ENCODE measurements at places on chromosomes 12 and 14.

DNA sequence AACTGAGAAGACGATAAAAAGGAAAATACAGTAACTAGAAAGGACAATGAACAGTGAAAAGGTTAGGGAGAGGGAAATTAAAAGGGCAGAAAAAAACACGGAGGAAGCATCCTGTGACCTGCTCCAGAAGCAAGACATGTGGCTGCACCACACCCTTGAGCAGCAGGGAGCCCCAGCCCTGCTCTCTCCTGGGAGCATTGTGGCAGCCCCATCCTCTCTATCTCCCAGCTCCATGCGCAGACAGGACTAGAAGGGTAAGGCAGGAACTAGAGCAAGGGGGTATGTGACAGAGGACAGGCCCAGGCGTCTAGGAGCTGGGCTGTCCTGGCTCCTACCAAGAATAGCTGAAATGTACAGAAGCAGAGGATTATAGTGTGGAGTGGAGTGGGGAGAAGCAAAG lies 38.6 kb upstream of the SMUG1 start:
- DNase-seq, result no peak

- no peak for DNase-seq
Observed at GRCh38 chr12:96136161-96136560, 58.0 kb upstream of the ELK3 start.

- DNase-seq, result no peak
Observed at GRCh38 chr14:61836184-61836583, 74.0 kb downstream of the SNAPC1 start.

DNA sequence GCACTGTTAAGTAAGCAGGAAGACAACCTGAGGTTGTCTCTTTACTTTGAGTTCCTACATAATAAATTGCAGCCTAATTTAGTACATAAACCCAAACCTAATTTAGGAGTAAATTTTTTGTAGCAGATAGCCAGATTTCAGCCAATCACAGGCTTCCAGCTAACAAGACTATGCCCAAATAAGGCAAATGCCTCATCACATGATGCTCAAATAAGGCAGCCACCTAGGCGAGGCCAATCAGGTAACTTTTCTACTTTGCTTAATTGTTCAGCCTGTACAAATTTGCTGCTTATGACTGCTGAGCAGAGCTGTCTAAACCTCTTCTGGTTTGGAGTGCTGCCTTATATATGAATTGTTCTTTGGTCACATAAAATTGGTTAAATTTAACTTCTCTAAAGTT lies 1118.7 kb upstream of the TMEM132C start:
- DNase-seq, result no peak

DNA sequence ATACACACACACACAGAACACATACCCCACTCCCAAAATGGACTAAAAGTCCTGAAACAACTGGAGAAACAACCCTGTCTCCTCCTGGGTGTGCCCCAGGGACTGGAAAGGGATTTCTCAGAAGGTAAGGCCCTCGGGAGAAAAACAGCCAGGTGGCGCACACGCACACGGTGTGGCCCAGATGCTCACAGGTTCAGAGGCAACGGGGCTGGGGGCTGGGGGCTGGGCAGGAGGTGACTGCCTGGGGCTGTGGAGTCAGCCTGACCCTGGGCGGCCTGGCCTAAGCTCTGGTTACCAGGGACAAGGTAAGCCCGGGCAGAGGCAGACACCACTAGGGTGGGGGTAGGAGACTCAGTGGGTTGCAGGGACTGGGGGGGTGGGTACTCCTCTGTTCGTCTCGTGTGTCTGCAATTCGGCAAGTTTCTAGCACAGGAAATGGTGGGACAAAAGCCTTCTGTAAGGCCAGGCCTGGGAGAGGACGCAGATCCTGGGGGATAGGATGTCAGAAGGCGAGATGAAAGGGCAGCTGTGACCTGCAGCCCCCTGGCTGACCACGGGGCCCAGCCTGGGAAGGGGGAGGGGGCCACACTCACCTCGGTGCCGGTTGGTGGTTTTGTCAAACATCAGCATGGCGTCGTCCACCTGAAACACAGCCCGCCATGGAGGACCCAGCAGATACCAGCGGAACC lies 10.4 kb downstream of the MSI1 start:
- no peak for DNase-seq

GRCh38 chr14:20427231-20428009 lies 8.5 kb downstream of the KLHL33 start:
- DNase-seq, result no peak

- DNase-seq, result peak; percentile 37
Observed at GRCh38 chr12:54603173-54603814, 14.8 kb upstream of the PPP1R1A start.

DNA sequence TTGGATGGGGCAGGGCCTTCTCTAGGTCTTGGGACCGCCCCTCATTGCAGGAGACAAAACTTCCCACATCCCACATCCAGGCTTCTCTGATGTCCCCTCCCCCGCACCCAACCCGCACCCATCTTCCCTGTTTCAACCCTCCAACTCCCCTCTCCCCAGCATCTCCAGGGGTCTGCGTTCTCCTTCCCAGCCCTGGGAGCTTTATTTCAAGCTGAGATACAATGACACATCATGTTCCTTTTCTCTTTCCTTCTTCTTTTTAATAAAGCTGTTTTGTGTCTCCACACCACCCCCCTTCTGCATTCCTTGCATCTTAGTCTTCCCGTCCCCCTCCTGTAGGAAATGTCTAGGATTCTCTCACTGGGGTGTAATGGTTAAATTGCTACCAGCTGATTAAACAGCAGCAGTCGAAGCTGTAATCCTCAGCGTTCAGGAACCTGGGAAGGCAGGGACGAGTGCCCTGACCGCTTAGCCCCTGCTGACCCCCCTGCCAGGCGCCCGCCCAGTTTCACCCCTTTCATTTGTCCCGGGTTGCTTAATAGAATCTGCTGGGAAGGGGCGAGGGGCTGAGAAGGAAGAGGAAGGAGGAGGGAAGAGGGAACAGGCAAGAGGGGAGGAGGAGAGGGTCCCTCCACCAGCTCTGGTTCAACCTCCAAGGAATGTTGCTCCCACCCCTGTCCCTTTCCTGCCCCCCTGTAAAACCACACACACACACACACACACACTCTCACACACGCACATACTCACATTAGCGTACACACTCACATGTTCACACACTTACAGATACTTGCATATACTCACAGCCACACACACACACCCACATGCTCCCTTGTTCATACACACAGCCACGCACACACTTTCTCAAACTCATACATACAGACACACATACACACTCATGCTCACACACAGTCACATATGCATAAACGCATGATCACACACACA lies 104.5 kb upstream of the MED13L start:
- DNase-seq, result no peak

DNA sequence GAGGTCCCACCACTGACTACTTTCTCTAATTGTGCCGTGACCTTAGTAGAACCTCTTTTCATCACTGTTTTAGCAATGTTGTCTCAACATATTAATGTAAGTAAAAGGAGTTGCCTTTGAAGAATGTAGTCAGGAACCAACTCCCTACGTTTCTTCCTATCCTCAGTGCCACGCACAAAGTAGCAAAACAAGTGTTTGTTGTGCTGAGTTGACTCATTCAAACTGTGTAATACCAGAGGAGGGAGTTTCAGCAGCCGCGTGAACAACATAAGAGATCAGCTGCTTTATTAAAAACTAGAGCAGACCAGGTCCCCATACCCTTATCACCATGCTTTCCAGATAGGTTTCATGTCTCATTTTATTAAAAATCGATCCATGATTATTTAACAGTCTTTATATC lies 19.1 kb downstream of the PLBD1 start:
- no peak for DNase-seq

- no peak for DNase-seq
Observed at GRCh38 chr12:89349814-89350213, 2.5 kb downstream of the DUSP6 start.

DNA sequence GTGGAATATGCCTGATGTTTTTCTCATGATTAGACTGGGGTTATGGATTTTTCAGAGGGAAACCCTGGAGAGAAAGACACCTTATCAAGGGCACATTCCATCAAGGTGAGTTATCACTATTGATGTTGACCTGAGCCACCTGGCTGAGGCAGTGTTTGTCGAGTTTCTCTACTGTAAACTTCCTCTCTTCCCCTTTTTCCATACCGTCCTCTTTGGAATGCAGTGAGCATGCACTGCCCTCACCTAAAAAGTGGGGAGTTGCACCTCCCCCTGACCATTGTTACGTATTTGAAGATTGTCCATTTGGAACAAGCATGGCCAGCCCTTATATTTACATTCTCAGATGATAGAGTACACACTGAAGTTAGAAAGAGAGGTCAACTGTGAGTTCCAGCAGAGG lies 53.9 kb upstream of the PWP1 start:
- no peak for DNase-seq

- no peak for DNase-seq
Observed at GRCh38 chr14:104680056-104680805, 9.2 kb upstream of the INF2 start.

DNA sequence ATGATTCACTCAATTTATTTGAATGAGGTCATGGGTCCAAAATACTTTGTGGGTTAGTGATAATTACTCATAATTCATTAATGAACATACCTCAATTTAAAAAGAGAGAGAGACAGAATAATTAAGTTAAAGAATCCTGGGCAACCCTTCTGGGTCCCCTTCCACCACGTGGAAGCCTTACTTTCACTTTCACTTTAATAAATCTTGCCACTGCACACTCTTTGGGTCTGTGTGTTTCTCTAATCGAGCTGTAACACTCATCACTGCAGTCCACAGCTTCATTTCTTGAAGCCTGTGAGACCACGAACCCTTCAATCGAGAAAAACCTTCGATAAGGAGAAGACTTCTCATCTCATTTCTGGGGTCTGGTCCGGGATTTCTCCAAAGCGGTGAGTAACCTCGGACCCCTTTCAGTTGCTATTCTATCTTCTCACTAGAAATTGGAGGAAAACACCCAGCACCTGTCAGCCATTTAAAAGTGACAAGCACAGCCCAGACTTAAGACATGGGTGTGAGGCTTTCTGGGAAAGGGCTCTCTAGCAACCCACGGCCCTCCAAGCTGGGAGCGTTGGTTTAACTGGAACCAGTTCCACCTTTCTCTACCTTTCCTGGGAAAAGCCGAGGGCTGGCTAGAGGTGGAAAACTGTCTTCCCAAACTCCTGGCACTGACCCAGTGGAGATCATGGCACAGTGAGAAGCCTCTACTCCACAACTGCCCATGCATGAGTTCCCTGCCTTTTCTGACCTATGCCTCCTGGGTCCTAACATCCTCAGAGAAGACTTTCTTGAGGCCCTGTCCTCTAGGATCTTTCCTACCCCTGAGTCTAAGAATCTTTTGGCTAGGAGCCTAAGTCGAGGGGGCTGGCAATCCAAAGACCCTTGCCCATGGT lies 148.8 kb upstream of the ATF7IP start:
- DNase-seq, result no peak

GRCh38 chr12:38903596-38903995 lies 1.8 kb downstream of the CPNE8 start:
- no peak for DNase-seq

GRCh38 chr12:47867495-47867941 lies 37.3 kb downstream of the VDR start:
- DNase-seq, result no peak

GRCh38 chr14:85565862-85566296 lies 35.9 kb downstream of the FLRT2 start:
- no peak for DNase-seq

DNA sequence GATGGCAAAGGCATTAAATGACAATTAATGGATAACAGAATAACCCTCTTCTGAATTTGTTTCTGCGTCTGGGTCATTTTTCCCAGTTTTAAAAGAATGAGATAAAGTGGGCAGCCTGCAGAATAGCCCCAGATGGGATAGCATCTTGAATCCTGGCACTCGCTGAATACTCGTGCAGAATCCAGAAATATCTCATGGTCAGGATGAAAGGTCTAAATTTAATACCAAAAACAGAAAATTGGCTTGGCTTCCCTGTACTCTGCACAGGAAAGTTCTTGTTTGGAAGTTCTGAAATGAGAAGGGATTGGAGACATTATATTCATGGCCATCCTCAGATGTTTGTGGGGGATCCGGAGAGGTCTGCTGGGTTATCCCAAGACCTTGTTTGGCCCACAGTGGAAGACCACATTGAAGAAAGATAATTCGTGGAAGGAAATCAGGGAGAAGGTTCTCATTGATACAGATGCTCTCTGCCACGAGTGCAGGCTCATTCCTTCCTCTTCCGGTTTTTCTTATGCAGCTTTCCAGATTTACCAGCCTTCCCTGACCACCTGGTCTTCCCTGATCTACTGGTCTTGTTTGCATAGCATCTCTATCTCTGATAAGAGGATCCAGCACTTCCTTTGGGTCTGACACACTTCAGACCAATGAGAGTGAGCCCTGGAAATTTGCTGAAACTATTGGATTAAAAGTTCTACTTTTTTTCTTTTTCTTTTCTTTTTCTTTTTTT lies 6.0 kb upstream of the IFT81 start:
- DNase-seq, result no peak

GRCh38 chr14:91068642-91069041 lies 8.2 kb upstream of the RPS6KA5 start:
- DNase-seq, result no peak

DNA sequence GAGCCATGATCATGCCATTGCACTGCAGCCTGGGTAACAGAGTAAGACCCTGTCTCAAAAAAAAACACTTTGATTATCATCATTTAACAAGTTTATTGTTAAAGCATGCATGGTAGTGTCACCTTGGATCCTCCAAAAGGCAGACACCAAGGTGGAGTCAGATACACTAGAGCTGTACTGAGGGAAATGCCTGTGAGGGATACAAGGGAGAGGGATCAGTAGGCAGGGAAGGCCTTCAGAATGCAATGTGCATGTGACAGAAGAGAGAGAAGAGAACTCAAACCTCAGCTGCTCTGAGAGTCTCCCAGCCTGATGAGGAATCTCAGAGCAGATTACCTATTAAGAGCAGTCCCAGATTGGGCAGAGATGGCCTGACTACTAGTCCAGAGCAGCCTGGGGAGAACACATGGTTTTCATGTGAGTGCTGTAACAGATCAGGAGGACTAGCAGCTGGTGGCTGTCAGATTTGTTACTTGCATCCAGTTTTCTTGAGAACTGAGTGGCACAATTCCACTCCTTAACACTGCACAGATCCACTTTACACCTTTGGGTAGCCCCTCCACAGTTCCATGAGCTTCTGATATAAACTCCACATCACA lies 38.0 kb upstream of the A2ML1 start:
- no peak for DNase-seq

GRCh38 chr12:39764944-39765560 lies 145.4 kb upstream of the ABCD2 start:
- DNase-seq, result no peak

- DNase-seq, result no peak
Observed at GRCh38 chr12:51246254-51246853, 7.7 kb downstream of the DAZAP2 start.
